NCI-H774 (cell line): ENCODE measurements at places on chromosomes 5 and 9.

DNA sequence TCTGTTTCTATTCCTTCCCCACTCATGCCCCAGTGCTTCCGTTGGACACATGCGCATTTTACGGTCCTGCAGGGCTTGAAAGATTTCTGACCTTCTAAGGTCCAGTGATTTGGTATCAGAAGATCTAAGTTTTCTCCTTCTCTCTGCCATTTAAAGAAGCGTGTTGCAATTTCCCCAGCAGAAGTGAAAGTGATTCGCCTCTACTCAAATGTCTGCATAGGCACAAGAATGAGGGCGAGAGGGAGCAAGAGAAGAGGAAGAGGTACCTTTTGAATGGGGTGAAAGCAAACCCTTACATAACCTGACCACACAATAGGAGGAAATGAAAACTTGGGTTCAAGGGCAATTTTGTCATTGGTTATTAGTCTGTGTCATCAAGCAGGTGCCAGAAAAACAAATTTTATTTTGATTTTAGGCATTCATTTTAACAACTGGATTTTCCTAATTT, 31.7 kb upstream of the NR3C1 start:
- no peak for DNase-seq

DNA sequence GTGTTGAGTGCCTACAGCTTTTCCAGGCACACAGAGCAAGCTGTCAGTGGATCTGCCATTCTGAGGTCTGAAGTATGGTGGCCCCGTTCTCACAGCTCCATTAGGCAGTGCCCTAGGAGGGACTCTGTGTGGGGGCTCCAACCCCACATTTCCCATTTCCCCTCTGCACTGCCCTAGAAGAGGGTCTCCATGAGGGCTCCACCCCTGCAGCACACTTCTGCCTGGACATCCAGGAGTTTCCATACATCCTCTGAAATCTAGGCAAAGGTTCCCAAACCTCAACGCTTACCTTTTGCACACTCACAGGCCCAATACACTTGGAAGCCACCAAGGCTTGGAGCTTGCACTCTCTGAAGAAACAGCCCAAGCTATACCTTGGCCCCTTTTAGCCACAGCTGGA, 131.3 kb downstream of the DEPDC1B start:
- no peak for DNase-seq

- DNase-seq = no peak
These were observed 281.1 kb upstream of the ANKRD55 start for GRCh38 chr5:56514245-56514644.

DNA sequence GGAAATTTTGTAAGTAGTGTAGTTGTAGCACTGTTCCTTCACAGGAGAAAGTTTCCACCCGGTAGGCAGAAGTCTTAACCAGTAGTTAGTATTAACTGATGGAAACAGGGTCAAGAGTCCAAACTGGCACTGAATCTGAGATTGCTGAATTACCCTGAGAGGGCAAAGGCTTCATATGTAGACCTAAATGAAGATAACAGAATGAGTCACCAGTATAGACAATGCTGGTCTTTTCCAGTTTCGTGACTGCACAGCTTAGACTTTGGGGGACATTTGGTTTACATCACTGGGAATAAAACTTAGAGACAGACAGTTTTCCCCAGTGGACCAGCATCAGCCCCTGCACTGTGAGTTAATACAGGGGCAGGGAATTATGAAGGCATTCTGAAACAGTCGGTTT, 60.5 kb downstream of the PCSK5 start:
- DNase-seq = no peak
